ENCODE measurements at places on chromosomes 6 and 20. TPM values are rescaled to one million over a fixed set of nuclear protein-coding genes. Genes with fewer than 3 reads are reported as not detected.

Gene MICB
- 9.3 TPM for polyA plus RNA-seq

Gene OR2H2
- not detected for polyA plus RNA-seq

Gene CAPN11
- polyA plus RNA-seq: not detected

Gene FHL5
- polyA plus RNA-seq: not detected
